ENCODE measurements at places on chromosomes 5 and 9.

- DNase-seq: no peak
Observed at GRCh38 chr5:149667829-149668330, 62.2 kb upstream of the PPARGC1B start.

DNA sequence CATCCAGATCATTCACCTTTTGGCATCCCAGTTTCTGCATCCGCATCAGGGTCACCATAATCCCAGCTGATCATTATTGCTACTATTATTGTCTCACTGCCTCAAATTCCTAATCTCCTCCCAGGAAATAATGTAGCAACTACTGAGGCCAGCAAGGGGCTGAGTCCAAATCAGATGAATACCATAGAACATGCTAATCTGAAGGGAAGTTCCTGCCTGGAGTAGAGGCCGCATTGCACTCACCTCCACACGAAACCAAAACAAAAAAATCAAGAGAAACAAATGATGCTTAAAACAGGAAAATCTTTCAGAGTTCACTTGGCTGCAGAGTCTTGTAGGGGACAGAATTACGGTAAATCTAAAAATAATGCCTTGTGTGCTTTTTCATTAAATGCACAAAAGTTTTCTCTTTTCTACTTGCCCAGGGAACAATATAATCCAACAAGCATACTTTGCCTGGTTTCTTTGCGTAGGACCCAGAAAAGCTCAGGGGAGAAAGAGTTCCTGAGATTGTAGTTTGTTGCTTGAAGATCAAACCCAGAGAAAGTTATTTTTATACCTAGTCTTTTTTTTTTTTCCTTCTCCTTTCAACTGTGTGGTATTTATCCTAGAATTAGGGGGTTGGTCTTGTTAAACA lies 87.7 kb upstream of the KLF4 start:
- no peak for DNase-seq

DNA sequence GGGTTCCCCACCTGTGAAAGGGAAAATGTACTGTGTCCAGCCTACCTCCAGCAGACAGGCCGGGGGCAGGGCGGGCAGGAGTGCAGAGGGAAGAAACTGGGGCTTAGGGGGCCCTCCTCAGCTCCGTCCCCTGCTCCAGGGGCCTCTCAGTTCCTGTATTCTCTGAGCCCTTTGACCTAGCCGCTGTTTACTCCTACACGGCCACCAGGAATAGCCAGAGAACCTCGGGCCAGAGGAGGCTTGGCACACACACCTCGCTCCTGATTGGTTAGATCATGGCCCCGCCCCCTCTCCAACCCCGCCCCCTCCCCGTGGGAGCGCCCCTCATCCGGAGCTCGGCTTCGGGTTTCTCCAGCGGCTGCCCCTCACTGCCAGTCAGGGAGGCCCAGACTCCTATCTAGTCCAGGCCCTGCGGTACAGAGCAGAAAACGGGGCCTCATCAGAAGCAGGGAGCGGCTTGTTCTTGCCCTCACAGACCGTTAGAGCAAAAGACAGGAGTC lies 2.2 kb downstream of the ST6GALNAC6 start:
- DNase-seq: peak; percentile 87

- DNase-seq: peak; percentile 44
Observed at GRCh38 chr9:123996731-123997421, 14.7 kb upstream of the LHX2 start.

- no peak for DNase-seq
Observed at GRCh38 chr5:133383580-133383939, 228.8 kb downstream of the FSTL4 start.

- no peak for DNase-seq
Observed at GRCh38 chr9:79812507-79813257, 240.9 kb downstream of the TLE4 start.

DNA sequence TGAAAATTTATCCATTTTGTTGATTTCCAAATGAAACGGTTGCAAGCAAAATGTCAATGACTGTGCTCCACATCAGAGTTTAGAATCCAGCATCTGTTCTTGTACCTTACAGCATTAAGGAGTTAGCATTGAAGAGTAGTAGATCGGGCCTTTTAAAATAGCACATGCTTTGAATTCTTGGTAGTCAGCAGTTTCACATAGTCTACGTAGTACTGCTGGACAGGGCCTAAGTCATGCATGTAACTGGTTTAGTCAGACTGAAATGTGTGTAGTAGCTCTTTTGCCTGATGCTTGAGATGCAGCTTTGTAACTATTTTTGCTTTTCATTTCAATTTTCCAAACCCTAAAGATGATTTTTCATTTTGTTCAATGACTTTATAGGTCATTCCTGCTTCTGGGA lies 19.8 kb downstream of the LECT2 start:
- no peak for DNase-seq

DNA sequence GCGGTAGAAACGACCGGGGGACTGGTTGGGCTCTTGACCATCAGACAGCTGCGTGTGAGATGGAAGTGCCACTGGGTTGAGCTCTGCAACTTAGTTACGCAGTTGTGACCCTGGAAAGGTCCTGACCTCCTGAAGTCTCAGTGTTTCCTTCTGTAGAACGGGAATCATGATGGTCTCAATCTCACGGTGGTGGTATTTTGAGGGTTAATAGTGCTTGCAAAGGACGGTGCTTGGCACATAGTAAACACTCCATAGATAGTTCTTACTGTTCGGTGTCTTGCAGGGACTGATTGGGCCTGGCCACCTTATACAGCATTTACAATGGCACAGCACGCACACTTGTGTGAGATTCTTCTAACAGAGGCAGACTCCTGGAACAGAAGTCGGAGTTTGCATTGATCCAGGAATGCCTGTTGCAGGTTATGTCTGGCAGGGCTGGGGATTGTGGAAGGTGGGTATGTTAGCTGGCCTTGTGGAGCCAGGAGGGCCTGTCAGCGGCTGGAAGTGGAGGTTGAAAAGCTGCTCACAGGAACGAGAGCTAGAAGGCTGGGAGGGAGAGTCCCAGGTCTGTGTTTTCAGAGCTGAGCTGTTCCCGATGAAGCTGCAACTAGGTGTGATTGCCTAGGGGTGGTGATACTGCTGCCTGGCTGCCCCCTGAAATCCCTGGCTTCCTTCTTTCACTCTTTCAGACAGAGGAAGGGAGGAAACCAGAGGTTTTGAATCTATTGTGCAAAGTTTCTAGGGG lies 962 bp upstream of the TXN start:
- peak; percentile 59 for DNase-seq

DNA sequence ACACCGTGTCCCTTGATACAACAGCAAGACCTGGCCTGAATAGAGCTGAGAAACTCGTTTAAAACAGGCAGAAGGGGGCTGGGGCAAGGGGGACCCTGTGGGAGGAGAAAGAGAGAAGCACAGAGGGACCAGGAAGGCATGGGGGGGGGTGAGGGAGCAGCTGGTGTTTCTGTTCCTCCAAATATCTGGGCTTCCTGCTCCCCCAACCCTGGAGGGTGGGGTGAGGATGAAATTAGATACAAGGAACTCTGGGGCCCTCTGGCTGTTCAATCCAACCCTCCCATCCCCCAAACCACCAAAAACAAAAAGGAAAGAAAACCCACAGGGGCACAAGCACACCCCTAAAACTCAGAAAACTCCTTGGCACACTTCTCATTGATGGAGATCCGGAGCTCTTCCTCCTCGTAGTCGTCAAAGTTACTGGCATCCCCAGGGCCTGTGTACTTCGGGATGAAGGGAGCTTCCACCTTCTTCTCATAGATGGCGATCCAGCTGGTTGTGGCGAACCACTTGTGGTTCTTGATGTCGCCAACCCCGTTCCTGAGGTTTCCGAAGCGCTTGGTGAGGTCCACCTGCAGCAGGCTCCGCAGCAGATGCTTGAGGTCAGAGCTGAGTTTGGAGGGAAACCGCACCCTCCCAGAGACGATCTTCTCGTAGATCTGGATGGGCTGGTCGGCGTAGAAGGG lies 1.1 kb downstream of the PRKACG start:
- DNase-seq: no peak

DNA sequence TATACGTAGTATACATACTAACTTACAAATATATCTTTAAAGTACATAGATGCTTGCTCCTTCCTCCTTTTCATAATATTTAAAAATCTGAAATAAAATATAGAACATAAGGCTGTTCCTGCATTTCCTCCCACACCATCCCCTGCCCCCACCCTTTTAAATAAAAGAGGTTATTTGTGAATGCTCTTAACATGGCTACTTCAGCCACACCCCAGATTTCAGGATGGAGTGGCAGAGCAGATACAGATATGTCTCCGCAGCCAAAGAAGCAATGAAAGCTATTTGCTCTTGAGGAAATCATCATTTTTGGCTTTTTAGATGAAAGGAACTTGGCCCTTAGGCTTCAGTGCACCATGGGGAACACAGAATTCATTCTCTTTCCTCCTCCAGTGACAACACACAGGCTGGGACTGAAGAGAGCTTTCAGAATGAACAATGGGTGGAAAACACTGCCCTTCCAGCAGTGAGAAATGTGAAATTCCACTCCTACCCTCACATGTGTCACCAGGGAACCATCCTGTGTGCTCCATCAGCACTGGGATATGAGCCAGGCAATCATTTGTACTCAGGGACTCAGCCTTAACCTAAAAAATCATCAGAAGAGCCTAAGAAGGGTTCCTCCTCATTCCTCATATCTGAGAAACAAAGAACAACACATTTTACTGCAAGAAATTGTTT lies 134.3 kb downstream of the PPP2R2B start:
- peak; percentile 47 for DNase-seq

GRCh38 chr9:86660146-86660943 lies 287.0 kb downstream of the GAS1 start:
- DNase-seq: no peak

DNA sequence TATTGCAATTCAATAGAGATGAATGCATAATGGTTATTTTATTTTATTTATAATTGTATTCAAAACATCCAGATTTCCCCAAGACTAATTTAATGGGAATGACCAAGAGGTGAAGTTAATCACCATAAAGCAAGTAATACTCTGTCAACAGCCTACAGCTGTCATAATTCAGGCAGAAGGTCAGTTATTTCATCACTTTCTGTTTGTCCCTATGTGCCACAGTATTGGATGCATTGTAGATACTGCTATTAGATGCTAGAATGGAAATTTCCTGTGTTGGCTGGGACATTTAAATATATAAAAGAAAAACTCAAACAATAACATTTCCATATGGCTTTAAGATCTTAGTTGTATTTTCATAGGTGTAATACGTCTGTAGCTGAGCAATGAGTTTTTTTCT lies 56.7 kb upstream of the MINAR2 start:
- DNase-seq: no peak

DNA sequence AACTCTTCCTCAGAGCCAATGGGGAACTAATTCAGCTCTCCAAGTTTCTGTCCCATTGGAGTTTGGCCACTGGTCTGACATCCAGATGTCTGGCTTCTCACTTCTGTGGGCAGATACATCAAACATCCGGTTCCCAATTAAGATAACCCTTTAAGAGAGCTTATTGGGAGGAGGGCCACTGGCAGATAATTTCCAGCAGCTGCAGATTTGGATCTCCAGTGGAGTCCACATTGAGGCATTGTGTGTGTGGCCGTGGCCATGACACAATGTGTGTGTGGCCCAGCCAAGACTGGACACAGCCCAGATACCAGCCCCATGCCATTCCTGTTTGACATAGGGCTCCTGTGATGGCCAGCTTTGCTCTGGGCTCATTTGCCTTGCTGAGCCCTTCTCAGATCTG lies 110.5 kb upstream of the MAP1B start:
- peak; percentile 10 for DNase-seq

DNA sequence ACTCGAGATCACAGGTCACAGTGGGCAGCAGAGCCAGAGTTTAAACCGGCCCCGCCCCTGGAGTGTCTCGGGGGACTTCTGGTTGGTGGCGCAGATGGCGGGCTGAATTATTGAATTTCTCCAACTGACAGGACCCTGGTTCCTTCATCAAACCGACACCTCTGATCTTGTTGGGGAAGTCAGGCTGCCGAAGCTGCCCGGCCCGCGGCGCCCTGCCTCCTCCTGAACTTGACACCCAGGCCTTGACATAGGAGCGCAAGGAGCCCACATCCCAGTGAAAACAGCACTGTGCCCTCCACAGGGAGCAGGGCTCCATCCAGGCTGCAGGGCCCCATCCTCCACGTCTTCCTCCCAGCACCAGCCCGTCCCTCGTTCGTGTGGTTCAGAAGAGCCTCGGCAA lies 105.2 kb downstream of the OLFM1 start:
- no peak for DNase-seq

DNA sequence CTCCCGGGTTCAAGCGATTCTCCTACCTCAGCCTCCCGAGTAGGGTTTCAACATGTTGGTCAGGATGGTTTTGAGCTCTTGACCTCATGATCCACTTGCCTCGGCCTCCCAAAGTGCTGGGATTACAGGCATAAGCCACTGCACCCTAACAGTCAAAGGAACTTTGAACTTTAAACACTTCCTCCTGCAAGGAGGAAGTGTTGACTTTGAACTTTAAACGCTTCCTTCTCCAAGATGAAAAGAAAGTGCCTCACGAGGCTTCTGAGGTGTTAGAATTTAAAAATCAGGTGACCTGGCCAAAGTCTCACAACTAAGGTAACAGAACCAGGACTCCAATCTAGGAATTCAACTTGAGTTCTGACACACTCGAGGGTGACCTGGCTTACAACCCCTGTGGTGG lies 150.9 kb downstream of the BRINP1 start:
- no peak for DNase-seq

GRCh38 chr5:85670417-85670816 lies 947.3 kb upstream of the COX7C start:
- no peak for DNase-seq

- no peak for DNase-seq
Observed at GRCh38 chr5:76787237-76787636, 31.6 kb upstream of the F2RL1 start.

DNA sequence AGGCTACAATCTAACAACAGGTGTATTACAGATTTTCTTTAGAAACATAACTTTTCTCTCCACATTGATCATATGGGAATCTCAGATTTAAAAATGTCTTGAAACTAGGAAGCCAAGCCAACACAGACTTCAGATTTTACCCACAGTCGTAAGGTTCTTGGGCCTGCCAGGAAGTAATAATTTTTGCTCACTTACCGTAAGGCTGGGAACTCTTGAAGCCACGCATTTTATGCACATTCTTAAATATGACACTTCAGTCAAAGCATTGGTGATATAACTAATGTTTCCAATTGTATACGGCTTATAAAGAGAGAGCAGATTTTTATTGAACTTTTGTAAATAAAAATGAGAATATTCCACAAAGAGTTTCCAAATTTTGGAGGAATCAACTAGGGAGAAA lies 328.9 kb upstream of the TRPC7 start:
- DNase-seq: no peak
